Fibroblast of lung (primary cell): ENCODE measurements at places on chromosomes 3 and 15. TPM values are rescaled to one million over a fixed set of nuclear protein-coding genes. Genes with fewer than 3 reads are reported as not detected.
A peak's percentile ranks its signal among the peaks of the same experiment; 100 is the strongest.

- no peak for DNase-seq
Measured at GRCh38 chr15:85960381-85960780, 119.3 kb upstream of the AGBL1 start.

GRCh38 chr3:135966271-135966961 lies 888 bp downstream of the PPP2R3A start:
- no peak for DNase-seq

DNA sequence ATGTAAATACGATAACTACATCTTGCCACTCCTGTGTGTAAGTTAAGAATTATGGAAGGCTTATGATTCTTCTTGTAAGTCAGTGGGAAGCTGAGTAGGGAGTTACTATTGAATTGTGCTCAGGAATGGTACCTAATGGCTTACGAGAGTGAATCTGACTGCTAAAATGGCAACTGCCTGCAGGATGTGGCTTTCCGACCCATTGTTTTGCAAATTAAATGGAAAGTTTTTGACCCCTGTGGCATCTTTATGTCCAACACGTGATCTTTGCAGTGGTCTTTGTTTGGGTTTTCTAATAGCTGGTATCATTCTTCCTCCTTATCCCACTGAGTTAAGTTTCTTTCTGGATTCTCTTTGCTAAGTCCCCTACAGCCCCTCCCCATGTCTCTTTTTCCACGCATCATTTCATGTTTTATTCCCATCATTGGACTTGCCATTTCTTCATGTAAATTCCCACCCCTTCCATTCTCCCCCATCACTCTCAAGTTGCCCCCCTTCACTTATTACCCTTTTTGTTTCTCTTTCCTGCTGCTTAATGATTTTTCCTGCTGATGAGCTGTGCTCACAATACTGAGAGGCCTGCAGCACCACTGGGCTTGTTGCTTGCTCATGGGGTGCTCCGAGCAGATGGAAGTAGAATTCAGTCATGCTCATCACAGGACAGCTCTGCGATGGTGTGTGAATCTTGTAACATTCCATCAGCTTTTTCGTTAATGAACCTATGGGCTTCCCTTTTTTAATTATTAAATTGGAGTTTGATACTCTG lies 428.2 kb upstream of the IL12A start:
- DNase-seq: no peak

DNA sequence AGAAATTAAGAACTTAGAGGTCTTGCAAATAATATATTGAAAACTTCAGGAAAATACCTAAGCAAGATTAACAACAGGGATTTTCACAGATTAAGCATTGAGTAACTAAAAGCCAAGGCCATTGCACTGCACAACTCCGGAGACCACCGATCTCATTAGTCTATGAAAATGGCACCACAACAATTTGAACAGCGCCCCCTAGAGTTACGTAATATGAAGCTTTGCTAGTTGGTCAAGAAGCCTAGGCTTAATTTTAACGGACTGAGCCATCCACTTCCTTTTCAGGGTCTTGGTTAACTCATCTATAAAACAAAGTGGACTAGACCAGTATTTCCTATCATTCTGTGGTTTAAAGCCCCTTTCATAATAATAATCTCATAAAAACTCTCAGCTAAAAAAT lies 24.8 kb downstream of the TMEM212 start:
- no peak for DNase-seq

- no peak for DNase-seq
Measured at GRCh38 chr3:16365491-16366128, 100.6 kb downstream of the OXNAD1 start.

- DNase-seq: no peak
Measured at GRCh38 chr15:28935316-28935715, 49.5 kb downstream of the APBA2 start.

GRCh38 chr3:127784283-127784682 lies 38.0 kb downstream of the MGLL start:
- DNase-seq: no peak

Gene IL5RA
- total RNA-seq: not detected in 2 replicates

DNA sequence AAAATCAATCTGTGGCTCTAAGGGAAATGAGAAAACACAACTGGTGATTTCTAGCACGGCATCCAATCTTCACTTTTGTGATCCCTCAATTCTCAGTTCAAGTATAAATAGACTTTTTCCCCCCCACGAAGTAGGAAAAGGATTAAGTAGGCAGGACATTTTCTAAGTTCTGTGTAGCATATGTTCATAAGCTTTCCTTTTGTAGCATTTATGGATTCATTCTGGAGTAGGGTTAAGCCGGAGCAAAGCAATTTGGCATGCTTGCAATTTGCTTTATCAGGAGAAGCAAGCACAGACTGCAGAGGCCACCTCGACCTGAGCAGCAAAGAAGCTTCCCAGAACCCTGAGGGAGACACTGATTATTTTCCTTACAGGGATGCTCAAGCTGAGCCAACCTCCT lies 66.3 kb downstream of the FHIT start:
- no peak for DNase-seq

Gene CTXND1
- total RNA-seq: under 0.01 TPM in 2 replicates

Gene LYZL4
- not detected in 2 replicates for total RNA-seq

GRCh38 chr3:64190517-64191515 lies 34.5 kb downstream of the PRICKLE2 start:
- DNase-seq: peak; percentile 86

- DNase-seq: no peak
Measured at GRCh38 chr15:99407716-99408115, 156.4 kb downstream of the LRRC28 start.

Gene SCAANT1
- 1.7 TPM in 1 of 2 replicates, not detected in the other for total RNA-seq

Gene MEGF11
- under 0.01 TPM in 1 of 2 replicates, not detected in the other for total RNA-seq

Gene EHHADH
- total RNA-seq: 4.1 and 6.8 TPM in 2 replicates

Gene LRRIQ4
- total RNA-seq: under 0.01 TPM in 1 of 2 replicates, not detected in the other

DNA sequence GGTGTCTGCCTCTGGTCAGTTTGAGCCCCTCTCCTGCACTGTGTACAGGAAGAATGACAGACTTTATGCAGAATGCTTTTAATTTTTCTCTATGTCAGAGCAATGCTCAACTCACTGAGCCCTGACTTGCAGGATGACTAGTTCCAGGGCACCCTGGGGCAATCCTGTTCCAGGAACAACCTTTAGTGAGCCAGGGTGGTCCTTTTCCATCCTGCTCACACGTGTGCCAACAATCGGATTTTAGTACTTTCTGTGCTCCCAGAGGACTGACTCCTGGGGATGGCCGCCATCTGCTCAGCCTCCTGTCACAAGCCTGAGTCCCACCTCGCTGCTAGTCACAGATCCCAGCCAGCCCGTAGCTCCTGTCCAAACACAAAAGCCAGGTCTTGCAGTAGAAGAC lies 48.2 kb upstream of the ALDH1A3 start:
- no peak for DNase-seq

GRCh38 chr15:39124553-39125171 lies 456.2 kb upstream of the THBS1 start:
- DNase-seq: peak; percentile 81

DNA sequence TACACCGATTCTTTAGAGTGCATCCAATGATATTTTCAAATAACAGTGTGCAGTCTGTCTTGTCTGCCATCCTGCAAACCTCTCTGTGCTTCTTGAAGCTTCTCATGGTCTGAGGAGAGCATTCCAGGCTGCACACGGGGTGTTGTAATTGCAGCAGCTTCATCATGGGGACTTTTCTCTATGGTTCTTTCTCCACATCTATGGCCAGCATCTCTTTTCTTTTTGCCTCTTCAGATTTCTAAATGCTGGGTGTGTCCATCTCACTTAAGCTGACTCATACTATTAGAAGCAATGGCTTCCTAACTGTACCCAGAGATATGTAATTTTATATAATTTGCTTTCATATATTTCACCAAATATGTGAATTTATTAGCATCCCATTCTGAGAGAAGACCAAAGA lies 63.8 kb upstream of the EPHB3 start:
- no peak for DNase-seq

Gene GABRA5
- total RNA-seq: not detected in 2 replicates

Gene RASL12
- total RNA-seq: 49.3 and 50.5 TPM in 2 replicates

- DNase-seq: no peak
Measured at GRCh38 chr3:153099131-153099530, 62.9 kb upstream of the RAP2B start.

Gene PP2D1
- not detected in 2 replicates for total RNA-seq

DNA sequence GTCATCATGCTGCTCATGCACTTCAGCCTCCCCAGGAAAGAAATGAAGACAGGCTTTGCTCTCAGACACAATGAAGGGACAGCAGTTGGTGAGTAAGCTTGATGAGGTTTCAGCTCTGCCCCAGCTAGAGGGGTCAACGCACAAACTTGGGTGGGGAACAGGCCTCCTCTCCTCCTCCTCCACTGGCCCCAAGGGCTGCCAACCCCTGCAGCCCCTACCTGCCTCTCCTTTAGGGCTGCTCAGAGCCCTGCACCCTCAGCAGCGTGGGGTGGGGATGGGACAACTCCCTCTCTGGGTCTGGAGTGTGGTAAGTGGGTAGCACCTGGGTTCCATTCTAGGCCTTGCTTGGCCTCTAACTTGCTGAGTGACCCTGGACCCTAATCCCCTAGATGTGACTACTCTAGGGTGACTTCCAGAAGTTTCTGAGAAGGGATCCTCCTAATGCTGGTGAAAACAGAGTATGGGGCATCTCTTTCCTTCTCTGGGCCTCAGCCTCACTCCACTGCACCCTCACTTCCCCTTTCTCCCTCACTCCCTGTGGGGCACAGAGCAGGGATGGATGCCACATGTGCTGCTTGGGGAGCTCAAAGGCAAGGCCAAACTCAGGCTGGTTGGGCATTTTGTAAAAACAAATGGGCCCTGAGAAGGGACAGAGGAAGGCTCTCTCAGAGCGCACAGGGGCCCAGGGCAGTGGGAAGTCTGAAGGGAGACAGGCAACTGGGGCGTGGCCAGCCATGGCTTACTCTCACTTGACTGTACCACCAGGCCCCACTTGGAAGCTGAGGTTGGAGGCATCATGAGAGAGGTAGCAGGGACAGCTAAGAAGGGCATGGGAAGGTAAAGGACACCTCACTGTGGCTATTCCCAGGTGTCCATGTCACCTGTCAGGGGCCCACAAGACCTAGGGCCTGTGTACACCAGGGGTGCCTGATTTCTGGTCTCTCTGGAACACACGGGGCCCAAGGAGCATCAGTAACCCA lies 64.0 kb downstream of the SYNM start:
- no peak for DNase-seq

DNA sequence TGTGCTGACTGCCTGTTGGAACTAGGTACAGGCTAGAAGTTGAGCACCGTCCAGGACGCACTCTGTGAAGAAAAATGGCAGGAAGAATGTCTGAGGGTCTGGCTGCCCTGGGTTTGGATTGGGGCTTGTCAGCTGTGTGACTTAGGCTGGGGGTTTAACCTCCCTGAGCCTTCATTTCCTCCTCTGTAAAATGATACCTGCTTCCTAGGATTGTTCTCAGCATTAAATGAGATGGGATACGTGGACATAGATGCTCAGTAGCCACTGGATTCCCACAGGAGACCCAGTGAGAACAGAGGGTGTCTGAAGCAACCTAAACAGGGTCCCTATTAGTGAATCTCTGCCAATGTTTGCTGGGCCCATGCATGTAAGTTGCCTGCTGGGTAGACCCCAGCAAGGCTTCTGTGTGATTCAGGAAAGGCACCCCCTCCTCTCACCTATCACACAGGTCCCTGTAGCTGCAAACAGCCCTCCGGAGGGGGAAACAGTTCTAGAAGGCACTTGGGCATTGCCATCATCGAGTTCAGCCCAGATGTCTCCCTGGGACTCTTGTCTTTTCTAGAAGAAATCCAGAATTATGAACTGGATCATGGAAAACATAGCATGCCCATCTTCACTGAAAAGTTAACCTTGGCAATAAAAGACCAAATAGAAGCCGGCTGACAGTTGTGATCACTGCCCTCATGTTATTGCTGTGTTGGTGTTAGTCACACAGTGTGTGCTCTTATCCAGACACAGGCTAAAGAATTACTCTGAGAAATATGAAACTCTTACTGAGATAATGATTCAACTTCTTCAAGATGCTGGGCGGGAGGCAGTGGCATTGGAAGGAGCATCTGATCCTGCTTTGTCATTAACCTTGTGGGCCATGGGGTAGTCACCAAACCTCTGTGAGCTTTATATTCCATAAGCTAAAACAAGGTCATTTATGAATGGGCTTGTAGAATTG lies 64.5 kb downstream of the SMAD6 start:
- peak; percentile 78 for DNase-seq

Gene WDR93
- total RNA-seq: under 0.01 and 0.17 TPM in 2 replicates

Gene SLC41A3
- 49.4 and 52.4 TPM in 2 replicates for total RNA-seq

- DNase-seq: no peak
Measured at GRCh38 chr15:101625184-101625583, 27.0 kb downstream of the TM2D3 start.

- no peak for DNase-seq
Measured at GRCh38 chr15:42110367-42110766, 16.0 kb upstream of the PLA2G4D start.

DNA sequence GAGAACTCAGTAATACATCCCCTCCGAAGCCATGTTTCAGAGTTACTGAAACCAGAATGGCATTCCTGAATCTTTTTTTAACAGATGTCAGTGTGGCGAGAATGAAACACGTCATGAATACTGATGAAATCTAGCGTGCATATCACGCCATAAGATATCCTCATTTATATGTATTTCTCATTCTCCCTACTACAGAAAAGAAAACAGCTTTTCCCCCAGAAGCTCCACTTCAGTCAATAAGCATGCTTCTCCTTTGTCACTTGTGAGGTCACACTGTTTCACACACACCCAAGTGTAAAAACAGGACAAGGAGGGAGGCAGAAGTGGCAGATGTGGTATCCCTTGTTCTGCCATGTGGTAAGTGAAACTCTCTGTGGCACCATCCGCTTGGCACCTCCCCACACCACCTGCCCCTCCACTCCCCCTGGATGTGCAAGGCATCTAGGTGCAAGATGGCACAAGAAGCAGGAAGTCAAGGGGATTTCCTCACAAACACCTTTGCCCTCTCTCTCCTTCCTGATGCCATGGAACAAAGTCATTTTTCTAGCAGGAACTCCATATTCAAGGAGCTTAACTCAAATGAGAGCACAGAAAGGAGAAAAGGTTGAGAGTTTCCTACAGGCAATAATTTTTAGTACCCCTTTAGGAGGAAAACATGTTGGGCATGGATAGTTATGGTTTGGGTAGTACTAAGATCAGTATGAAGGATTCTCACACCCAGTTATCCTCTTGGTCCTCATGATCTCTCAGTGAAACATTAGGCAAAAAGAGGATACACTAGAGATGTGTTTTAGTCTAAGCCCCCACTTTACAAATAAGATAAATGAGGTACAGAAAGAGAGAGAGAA lies 47.5 kb upstream of the FRMD4B start:
- no peak for DNase-seq

DNA sequence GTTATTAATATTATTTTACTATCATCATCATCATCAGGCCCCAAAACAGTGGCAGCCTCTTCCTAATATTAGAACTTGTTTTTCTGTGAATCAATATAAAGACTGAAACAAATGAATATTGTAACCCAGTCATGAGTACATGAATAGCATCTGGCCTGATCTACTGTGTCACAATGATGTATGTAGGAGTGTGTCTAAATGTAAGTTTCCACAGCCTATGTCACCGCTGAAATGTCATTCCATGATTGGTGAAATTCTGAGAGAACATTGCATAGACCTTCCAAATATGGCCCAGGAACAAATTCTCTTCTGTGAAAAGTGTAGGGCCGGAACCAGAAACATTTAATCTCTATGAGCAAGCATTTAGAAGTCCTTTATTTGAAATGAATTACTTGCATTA lies 20.6 kb upstream of the C3orf49 start:
- no peak for DNase-seq
